ENCODE measurements at places on chromosomes 6 and 20.

- DNase-seq, result no peak
Measured at GRCh38 chr6:1709234-1709641, 99.5 kb downstream of the FOXC1 start.

DNA sequence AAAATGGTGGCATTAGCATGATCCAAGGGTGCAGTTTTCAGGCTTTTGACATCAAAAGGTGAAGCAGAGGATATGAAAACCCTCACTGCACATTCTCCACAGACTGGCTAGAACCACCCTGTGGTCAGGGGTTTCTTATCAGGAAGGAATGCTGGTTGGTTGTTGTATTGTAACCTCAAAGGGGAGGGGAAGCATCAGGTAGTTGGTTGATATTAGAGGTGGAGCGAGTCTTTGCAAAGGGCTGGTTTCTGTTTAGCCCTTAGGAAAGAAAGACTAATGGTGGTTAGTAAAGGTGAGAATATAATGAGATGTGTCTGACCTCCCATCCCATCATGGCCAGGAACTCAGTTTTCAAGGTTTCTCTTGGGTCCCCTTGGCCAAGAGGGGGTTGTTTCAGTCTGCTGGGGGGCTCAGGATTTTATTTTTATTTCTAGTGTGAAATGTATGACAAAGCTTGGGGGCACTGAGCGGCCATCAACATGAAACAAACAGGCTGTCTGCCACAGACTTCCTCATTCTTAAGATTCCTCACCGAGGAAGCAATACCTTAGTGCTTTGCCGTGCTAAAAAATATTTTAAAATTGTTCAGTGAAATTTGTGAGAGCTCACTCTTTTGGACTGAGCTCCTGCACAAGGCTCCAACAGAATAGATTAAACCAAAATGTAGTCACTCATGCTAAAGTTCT lies 47.5 kb upstream of the PROKR2 start:
- no peak for DNase-seq

DNA sequence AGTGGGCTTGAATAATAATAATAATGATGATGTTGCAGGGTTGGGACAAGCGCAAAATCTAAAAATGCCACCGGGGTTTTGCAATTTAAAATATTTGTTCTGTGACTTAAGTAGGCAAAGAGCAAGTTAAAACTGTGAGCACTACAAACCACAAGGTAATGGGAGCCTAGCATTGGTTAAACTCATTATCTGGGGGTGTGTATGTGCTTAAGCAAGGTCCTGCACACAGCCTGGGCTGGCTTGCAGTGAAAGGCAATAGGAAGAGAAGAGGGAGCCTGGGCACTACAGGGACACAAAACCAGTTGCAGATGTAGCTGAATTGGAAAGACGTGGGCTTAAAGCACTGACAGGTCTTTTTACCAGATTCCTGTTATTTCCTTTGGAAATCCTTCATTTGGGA lies 11.7 kb downstream of the SIM1 start:
- DNase-seq, result no peak

DNA sequence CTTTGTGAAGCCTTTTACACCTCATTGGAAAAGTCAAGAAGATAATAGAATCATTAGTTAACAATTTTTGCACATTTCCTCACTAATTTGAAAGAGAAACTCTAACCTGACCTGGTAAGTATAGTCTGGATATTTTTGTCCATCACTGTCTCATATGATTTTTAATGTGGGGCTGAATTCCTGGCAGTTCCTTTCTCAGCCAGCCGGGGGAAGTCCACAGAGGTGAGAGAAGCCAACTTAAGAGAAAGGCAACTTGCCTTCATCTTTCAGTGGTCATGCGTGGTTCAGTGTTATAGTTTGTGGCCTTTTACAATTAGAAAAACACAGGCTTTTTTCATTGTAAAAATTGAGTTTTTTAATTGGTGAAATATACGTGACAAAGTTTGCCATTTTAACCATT lies 80.6 kb downstream of the CDYL start:
- no peak for DNase-seq

DNA sequence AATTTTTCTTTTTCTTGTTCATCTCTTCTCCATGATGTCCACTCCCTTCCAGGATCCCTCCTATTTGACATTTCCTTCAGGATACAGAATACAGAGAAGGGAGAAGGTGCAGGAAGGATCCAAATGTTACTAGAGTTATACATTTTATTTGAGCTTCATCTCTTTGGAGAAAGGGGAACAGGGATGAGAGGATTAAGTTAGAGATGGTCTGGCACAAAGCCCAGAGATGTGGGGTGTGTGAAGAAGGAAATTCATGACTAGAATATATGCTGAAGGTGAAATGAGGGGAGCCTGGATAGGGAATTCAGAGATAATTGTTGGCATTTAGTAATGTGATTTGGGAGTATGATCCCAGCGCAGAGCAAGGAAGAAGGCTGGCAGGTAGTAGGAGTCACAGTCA lies 22.5 kb upstream of the SRPK1 start:
- no peak for DNase-seq

GRCh38 chr6:108661430-108661829 lies 100.7 kb downstream of the FOXO3 start:
- no peak for DNase-seq

GRCh38 chr6:107361753-107362604 lies 97.4 kb downstream of the PDSS2 start:
- DNase-seq, result no peak

DNA sequence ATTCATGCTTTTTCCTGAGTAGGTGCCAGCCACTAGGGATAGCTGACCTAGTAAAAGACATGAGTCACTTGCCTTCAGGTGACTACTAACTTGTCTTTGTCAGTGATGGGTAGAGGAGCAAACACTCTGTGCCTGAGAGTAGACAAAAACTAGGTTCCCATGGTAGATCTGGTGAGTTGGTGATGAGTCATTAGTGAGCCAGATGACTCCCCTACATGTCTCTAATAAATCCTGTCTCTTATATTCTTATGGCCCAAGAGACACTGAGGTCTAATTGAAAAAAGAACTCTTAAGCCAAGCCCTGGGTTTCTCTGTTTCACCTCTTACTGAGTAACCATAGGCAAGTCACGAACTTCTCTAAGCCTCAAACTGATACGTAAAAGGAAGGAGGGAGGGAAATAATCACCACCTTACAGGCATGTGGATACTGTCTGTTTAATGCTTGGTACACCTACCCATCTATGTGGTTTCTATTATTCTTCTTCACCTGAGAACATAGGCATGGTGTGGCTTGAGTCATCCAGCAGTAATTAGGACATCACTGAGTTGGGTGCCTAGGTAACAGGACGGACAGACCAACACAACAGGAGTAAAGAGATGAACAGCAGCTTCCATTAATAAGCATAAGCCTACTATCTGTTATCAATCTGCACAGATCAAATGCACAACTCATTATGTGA lies 20.3 kb downstream of the TTPAL start:
- peak; percentile 12 for DNase-seq

- no peak for DNase-seq
Measured at GRCh38 chr6:123380257-123380656, 256.5 kb downstream of the TRDN start.

- no peak for DNase-seq
Measured at GRCh38 chr6:134082191-134082590, 29.8 kb upstream of the SLC2A12 start.

DNA sequence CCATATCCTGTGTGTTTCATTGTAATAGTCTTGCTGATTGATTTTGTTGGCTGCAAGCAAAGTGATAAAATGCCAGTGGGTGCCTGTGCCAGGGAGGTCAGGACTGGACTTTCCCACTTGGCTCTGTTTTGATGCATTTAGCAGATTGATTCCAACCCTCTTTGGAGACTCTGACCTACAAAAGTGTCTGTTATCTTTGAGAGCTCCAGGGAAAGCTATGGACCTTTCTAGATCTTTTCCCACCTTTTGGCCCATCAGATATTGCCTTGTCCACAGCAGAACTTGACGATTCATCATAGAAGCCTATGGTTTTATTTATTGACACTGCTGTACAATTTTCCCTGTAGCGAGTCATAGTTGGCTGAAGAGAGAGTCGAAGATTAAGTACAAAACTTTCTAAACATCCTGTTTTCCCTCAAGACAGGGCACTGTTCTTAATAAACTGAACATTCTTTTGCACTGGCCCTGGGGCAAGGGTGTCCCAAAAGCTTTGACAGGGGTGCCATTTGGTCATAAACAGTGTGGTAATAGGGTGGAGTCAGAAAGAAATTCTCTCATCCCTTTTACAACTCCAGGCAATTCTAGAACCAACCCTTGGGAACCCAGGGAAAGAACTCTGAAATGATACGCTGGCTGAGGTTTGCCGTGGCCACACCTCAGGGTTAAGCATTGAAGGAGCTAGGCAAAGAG lies 53.7 kb downstream of the E2F3 start:
- no peak for DNase-seq

- no peak for DNase-seq
Measured at GRCh38 chr6:2959909-2960719, 11.3 kb downstream of the SERPINB6 start.

DNA sequence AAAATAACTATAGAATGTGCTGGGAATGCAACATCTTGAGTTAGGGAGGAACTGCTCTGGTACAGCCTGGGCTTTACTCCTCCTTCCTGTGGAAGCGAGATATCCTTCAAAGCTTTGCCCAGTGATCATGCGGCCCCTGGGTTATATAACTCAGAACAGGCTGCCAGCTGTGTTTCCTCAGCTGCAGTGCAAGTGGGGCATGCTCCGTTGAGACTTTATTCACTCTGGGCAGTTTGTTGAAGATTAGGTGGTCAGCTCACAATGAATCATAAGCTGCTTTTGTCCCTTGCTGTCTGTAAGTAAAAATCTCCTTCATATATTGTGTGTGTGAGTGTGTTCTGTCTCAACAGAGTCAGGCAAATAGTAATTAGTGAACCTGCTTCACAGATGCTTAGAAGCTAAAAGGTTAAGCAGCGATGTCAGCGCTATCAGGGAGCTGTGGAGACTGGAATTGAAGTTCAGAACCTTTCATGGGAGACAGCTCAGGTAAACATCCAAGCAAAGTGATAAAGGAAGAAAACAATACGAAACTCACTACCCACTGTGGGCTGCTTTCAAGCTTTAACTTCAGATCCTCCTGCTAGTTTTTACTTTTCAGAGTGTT lies 688.4 kb downstream of the HTR1B start:
- DNase-seq, result no peak

- DNase-seq, result no peak
Measured at GRCh38 chr6:38443352-38444144, 196.2 kb downstream of the BTBD9 start.

GRCh38 chr6:132132924-132133639 lies 181.9 kb upstream of the CCN2 start:
- DNase-seq, result no peak

DNA sequence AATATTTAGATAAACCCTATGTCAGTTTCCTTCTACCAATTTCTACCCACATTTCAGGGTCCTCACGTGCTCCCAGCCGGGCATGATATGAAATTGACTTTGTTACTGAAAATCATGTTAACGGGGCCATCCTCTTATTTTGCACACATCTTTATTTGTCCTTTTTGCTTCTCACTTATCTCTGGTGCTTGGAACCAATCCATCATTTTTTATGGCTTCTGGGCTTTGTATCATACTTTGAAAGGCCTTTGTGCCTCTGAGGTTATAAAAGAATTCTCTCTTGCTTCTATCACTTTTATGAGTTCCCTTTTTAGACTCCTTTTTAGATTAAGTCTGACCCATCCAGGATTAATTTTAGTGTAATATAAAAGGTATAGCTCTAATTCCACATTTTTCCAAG lies 117.1 kb upstream of the PRND start:
- no peak for DNase-seq

DNA sequence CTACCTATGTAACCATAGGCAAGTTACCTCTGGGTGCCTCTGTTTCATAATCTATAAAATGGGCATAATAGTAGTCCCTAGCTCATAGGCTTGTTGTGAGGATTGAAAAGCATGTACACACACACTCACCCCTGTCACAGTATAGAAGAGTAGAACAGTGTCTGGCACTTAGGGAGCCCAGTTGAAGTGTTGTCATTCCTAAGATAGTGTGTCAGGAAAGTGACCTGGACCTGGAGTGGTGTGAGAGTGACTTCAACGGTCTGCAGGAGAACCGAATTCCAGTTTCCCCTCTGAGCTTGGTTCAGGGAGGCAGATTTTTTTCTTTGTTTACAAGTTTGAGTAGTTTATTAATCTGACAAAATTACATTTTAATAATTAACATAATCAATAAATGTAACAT lies 229.9 kb upstream of the MAP3K7 start:
- no peak for DNase-seq

GRCh38 chr6:128882560-128882959 lies 378 bp upstream of the LAMA2 start:
- no peak for DNase-seq

DNA sequence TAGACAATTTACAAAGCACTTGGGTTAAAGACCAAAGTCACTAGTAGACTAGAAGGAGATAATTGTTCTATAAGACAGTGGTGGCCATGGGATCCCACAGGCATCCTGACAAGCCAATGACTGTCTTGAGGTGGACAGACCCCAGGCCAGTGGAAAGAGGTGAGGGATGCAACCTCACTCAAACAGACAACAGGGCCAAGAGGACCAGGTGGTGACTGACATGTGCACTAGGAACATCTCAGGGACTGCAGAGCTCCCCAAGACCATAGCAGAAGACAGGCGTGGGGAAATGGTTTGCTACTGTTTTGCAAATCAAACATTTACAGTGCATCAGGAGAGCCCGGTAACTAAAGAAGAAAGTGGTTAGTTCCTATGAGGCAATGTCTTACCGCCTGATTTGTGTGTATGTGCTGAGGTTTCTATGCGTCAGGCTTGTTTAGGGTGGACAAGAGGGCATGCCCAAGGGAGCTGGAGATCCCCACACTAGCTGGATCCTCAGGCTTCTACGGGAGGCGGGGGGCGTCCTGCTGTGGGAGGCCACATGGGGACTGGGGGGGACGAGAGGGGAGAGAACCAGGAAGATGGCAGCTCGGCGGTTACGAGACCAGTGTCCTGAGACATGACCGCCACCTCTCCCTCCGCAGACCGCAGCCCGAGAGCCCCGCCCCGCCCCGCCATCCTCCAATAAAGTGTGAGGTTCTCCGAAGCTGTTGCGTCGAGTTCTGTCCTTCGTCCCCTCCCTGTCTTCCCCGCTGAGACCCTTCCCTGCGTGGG lies 623 bp upstream of the MRPS26 start:
- DNase-seq, result peak; percentile 19

- no peak for DNase-seq
Measured at GRCh38 chr6:44129841-44130322, 2.5 kb downstream of the TMEM63B start.

GRCh38 chr6:47308552-47309290 lies 984 bp downstream of the TNFRSF21 start:
- DNase-seq, result no peak

Data from CD4-positive, alpha-beta T cell (primary cell).